ENCODE measurements at places on chromosomes 5 and 9.

DNA sequence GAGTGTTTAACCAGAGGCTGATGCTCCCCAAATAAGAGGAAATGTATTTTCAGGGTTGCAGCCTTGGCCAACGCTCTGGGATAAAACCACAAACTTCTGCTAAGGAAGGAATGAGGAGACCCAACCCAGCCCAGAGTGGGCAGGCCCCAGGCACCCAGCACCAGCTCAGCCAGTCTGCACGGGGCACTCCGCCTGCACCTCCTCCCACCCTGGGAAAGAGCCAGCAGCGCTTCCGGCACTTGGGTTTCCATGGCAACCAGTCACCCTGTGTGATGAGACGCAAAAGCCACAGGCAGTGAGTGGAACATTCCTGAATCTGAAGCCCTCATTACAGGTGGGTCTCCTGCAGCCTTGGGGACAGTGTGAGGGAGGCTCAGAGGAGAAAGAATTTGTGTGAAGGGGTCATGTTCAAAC is 85.2 kb upstream of the ZBTB43 start:
- peak; percentile 75 for DNase-seq

- no peak for DNase-seq
Measured at GRCh38 chr5:126188804-126189203, 234.4 kb upstream of the GRAMD2B start.

- no peak for DNase-seq
Measured at GRCh38 chr5:59587489-59588337, 305.8 kb downstream of the PDE4D start.

GRCh38 chr9:126980231-126980630 is 65.6 kb downstream of the RALGPS1 start:
- DNase-seq = no peak

GRCh38 chr9:108683245-108683644 is 172.5 kb downstream of the ACTL7B start:
- DNase-seq = no peak

DNA sequence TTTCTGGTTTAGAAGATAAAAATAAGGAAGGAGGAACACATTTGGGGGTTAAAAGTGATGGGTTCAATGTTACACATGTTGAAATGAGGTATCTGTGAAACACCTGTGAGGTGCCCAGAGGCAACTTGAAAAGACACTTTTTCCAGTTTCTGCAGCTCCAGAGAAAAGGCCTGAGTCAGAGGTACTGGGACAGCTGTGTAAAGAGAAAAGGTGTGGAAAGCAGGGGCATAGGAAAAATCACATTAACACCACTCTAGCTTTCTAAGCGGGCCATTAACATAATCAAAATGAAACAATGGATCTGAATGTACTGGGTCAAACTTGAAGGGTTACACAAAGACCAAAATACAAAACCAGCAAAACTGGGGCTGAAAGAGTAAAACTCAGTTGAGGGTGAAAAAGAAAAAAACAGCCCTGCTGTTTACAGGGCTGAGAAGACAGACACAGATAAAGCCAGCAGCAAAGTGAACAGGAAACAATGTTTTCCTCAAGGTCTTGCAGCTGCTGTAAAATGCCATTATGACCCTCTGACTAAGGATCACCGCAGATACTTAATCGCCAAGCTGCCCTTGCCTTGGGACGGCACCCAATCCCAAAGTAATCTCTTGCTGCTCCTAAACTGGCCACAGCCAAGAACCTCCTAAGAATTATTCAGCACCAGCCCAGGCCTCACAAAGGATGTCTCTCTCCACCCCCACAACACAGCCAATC is 104.7 kb downstream of the DROSHA start:
- no peak for DNase-seq

GRCh38 chr5:166795756-166796155 is 1495.7 kb upstream of the WWC1 start:
- no peak for DNase-seq

DNA sequence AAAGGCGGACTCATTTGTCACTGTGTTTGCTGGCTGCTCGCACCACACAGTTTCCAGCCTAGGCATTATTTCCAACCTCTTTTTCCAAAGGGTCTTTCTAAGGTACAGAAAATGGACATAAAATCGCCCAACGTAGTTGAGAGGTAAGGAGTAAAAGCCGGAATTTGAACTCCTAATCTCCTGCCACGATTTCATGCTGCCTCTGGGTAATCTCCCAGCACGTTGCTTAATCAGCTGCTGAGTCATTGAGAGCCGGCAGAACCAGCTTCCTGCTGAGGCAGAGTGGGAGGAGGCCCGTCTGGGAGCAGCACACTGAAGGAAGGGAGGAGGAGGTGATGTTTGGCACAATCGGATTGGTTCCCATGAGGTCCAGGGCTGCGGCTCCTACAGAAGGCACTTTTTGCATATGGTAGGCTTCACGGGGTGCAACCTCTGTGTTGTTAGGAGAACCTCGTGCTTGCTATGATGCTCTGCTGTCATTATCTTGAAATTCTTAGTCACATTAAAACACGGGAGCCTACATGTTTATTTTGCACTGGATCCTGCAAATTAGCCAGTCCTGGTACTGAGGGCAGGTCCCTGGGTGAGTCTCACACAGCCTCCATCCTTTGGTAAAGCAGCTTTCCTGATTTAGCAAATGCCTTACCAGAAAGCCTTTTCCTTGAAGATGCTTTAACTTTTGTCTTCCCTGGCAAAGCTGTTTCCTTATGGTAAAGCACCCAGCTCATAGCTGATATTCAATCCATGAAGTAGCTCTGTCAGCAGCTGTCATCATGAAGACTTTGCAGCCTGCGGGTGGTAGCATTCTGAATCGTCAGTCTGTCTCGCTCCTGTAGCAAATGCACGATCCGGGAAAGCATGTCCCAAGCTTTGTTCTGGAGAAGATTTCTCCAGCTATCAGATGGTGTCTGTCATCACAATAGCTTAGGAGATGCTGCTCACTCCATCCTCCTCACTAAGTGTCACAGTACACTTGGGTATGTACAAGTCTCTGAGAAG is 191.6 kb upstream of the MSX2 start:
- DNase-seq = peak; percentile 67

DNA sequence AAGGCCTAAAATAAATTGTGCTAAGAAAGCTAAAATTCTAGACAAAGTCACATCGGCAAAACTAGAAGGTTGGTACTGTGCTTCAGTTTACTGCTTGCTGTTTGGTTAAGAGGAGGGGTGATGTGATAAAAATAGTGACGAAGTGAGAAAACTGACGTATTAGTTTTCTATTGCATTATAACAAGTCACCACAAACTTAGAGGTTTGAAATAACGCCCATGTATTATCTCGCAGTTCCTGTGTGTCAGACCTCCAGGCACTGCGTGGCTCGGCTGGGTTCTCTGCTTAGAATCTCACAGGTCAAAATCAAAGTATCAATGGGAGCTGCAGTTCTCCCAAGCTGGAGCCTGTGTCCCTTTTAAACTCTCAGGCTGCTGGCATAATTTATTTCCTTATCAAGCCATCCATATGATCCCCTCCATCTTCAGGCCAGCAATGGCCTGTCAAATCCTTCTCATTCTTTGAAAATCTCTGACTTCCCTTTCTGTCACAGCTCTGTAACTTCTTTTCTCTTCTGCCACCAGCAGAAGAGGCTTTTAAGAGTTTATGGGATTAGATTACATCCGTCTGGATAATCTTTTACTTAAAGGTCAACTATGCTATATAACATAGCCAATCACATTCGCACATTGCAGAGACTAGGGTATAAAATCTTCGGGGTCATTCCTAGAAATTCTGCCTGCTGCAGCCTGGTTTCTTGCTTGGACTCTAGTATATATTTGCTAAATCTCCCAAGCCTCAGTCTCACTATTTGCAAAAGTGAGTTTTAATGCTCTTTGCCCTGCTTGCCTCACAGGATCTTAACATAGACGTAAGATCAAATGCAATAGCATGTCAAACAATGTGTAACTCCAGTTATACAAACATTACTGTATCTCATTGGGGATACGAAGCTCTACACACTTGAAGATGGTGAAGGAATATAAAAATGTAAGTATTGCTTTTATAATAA is 104.0 kb upstream of the CDKN2B start:
- DNase-seq = no peak

- no peak for DNase-seq
Measured at GRCh38 chr5:81773574-81773973, 22.7 kb upstream of the SSBP2 start.

DNA sequence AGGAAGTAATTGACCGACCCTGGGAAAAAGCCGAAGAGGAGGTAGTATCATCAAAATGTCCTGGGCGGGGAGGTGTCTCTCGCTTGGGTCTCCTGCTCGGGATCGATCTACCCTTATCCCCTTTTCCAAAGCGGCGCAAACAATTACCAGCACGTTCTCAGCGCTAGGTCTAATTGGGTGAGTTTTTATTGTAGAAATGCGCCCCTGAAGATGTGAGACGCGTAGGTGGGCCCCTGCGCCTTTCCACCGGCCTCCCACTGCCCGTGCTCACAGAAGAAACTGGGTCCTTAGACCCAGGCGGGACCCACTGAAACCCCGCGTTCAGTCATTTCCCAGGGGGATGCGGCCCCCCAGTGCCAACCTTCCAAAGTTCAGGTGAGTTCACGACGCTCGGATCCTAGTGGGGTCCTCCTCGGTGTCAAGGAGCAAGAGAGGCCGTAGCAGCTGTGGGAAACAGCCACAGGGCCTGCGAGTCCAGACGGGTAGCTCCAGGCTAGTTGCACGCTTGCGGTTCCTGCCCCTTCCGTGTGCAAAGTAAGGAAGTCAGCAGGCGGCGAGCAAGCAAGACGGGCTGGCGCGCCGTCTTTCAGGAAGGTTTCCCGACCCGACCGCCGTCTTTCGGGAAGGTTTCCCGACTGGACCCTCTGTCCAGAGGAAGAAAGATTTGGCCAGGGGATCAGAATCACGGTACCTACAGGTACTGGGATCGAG is 1.5 kb downstream of the SMIM32 start:
- DNase-seq = peak; percentile 12

GRCh38 chr9:120619751-120620655 is 40.0 kb upstream of the CDK5RAP2 start:
- DNase-seq = peak; percentile 67

DNA sequence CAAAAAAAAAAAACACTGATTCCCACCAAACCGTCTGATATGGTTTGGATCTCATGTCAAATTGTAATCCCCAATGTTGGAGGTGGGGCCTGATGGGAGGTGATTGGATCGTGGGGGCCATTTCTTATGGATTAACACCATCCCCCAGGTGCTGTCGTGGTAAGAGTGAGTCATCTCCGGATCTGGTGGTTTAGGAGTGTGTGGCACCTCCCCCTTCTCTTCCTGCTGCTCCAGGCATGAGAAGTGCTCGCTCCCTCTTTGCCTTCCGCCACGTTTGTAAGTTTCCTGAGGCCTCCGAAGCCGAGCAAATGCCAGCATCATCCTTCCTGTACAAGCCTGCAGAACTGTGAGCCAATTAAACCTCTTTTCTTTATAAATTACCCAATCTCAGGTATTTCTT is 45.2 kb downstream of the HSD17B3 start:
- no peak for DNase-seq

DNA sequence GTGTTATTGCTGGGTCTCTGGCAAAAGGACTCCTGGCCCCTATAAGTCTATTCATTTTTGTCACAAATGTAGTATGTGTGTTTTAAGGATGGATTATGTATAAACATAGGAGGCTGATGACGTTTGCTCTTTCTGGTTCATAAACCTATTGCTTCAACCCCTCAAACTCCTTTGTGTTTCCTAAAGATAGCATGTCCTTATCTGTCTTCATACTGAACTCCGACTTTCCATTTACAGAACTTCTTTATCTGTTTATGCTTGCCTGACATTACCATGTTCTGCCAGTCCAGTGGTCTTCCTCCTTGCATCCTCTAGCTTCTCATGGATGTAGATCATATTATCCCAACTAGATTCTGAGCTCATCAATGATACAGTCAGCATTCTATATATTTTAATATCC is 46.1 kb downstream of the ARHGEF28 start:
- peak; percentile 26 for DNase-seq

- no peak for DNase-seq
Measured at GRCh38 chr5:136075466-136075891, 46.7 kb downstream of the TGFBI start.

All from hematopoietic multipotent progenitor cell (in vitro differentiated cells).